ENCODE measurements at places on chromosomes 1 and 21.

- peak; percentile 37 for DNase-seq
These were observed 3.2 kb upstream of the PROX1 start for GRCh38 chr1:213984387-213985208.

DNA sequence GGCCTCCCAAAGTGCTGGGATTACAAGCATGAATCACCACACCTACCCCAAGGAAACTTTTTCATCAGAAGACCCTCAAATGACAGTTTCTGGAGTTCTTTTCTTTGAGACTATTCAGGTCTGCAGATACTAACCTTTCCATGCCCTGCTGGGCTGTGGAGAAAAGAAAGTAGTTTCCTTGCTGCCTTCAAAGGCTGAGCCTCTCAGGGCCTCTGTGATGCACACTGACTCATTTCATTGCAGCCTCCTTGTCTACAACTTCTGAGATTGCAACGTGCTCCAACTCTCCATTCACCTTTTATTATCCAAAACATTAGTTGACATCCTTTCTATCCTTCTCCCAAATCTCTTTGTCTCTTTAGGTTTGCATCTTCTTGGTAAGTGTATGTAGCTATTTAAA, 8.8 kb upstream of the SAMSN1 start:
- DNase-seq: no peak

- DNase-seq: no peak
These were observed 126.0 kb upstream of the B3GALT2 start for GRCh38 chr1:193312432-193312831.

DNA sequence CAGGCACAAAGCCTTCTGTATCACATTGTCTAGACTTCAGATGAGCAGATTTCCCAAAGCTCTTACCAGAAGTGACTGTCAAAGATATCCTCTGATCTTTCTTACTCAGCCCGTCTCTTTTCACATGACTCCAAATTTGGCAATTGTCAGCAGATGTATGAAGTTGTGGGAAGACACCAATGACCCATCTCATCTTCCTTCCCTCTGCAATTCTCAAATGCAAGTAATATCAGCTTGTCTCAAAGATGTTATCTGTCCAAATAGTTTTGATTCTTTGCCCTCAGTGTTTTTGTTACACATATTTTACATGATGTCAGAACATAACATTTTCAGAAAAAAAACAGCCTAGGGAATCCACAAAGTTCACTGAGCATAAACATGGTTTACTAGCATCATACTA, 45.1 kb upstream of the RGS2 start:
- DNase-seq: no peak

DNA sequence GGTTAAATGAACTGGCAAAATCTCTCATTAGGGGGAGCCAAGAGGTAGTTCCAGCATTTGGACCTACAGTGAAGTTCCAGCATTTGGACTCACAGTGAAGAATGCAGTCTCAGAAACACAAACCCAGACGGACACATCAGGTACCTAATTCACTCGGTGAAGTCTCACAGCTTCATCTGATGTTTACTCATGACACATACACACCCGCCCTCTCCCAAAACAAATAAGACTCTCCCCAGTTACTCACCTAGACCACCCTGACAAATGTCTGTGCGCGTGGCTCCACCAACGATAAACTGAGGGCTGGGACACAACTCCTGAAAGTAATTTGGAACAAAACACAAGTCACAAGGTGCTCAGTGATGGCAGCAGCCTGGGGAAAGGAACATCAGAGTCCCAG, 11.4 kb downstream of the CAPN8 start:
- no peak for DNase-seq

DNA sequence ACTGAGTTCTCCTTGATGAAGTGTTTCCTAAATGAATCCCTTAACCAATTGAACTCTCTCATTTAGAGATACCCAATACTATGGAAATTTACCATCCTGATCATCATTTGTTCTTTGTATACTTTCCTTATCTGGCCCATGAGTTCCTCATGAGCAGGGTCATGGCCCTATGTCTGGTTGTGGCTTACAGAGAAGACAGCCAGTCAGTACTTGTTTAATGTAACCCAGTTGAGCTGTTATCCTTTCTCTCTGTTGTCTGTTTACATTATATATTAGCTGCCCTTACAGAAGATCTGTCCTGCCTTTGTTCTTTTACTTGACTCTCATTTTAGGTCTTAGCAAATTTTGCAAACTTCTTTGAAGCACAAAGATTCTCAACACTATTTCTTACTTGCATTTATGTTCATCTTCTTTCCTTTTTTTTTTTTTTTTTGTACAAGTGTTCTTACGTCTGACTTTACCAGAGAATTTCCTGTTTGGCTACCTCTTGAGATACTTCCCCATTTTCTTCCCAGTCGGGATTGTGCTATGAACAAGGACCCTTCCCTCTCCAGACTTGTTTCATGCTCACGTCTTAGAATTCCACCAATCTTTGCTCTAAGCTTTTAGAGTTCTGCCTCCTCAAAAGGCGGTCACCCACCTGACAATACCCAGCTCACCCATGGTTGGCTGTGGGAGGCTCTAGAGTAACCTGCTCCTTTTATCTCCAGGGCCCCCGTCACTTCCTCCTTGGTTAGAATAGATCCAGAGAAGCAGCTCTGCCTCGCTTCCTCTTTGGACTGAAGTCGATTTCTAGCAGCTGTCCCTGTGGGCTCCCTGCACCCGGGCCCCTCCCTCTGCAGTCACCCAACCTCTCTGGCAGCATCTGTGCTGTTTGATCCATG, 53.6 kb upstream of the RUNX1 start:
- DNase-seq: peak; percentile 9

GRCh38 chr1:28395181-28395580, 25.6 kb downstream of the PHACTR4 start:
- no peak for DNase-seq

DNA sequence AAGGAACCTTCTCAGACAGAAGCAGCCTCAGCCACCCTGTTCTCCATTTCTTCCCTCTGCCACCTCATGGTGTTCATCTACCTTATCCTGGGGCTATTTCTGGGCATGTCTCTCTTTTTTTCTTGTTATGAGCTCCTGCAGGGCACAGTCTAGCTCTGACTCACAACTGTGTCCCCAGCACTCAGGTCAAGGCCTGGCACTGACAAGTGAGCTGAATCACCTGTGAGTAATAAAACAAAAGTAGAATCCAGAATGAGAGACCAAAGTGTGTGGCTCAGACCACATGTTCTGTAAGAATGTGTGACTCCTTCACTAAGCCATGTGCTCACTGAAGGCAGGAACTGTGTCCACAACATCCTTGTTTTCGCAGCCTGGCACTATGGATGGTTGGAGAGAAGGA, 23.2 kb downstream of the C1orf94 start:
- DNase-seq: no peak

- DNase-seq: no peak
These were observed 81.3 kb upstream of the PPIH start for GRCh38 chr1:42576935-42577334.

DNA sequence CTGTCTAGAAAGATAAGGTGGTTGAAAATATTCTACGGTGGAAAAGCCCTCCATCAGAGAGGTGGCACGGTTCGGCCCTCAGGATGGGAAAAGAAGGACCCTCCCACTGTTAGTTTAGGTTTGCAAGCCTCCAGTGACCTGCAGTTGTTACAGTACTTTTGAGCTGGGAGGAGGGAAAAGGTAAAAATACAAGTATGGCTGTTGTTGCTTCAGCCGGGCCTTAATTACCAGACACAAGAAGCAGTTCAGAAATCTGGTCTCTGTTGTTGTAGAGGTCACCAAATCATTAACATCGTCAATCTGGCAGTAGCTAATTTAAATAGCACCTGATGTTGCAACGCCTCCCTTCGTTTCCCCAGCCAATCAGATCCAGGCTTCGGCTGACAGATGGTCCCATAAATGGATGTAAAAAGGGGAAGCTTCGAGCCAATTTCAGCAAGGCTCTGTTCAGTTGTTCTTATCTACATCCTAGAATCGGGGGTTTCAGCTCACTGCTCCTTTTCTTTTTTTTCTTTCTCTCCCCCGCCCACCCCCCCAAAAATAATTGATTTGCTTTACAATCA, at the start of gene ELAVL4:
Gene ELAVL4 (plus strand): TSS at position 424 of the 563 bp plus-strand sequence. CDS start 270 bp downstream, outside the sequence.
- no peak for DNase-seq

DNA sequence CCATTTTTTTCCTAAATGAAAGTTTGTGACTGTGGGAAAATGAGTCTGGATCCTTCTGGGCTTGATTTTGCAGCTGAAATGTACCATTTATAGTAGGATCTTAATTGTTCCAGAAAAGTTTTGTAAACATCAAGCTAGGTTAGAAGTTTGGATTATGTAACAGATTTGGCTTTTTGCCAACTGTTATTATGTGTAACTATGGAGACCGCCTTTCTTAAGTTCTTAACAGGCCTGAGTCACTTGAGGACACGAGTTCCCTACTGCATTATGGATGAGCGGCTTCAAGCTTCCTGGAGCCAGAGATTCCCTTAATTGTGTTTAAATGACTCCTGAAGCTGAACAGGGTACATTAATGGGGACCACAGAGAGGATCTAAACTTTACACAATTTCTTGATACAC, 22.2 kb downstream of the SLC25A33 start:
- no peak for DNase-seq

GRCh38 chr1:62962901-62963776, 179.2 kb downstream of the ATG4C start:
- peak; percentile 14 for DNase-seq

DNA sequence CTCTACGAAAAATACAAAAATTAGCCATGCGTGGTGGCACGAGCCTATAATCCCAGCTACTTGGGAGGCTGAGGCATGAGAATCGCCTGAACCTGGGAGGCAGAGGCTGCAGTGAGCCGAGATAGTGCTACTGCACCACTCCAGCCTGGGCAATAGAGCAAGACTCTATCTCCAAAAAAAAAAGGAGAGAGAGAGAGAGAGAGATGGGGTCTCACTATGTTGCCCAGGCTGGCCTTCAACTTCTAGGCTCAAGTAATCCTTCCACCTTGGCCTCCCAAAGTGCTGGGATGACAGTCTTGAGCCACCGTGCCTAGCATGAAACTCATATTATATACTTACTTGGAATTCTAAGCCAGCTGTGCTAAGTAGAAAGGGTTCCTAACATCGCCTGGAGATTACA, 29.7 kb downstream of the PSMB2 start:
- DNase-seq: no peak

GRCh38 chr1:94038511-94038910, 82.4 kb downstream of the ABCA4 start:
- DNase-seq: no peak

DNA sequence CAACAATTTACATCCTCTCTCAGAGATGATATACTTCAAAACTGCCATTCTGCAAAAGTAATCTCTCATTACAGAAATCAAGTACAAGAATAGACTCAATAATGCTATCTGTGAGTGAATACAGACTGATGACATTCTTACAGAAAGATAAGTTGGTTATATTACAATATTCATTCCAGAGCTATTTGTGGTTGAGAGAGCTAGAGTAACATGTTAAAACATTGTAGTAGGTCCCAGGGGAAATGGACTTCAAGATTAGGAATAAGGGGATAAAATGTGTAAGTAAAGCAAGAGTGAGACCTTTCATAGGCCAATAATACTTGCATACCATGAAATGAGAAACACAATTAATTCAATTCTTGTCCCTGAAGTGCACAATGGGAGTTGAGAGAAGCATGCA, 1.5 kb downstream of the F13B start:
- no peak for DNase-seq

- DNase-seq: no peak
These were observed 46.5 kb upstream of the BEND5 start for GRCh38 chr1:48823168-48823567.

GRCh38 chr1:156012051-156012817, 8.5 kb downstream of the SSR2 start:
- DNase-seq: no peak

GRCh38 chr1:157410457-157410856, 141.9 kb downstream of the FCRL5 start:
- DNase-seq: no peak

GRCh38 chr1:157142201-157142600, 4.0 kb upstream of the ETV3 start:
- no peak for DNase-seq

DNA sequence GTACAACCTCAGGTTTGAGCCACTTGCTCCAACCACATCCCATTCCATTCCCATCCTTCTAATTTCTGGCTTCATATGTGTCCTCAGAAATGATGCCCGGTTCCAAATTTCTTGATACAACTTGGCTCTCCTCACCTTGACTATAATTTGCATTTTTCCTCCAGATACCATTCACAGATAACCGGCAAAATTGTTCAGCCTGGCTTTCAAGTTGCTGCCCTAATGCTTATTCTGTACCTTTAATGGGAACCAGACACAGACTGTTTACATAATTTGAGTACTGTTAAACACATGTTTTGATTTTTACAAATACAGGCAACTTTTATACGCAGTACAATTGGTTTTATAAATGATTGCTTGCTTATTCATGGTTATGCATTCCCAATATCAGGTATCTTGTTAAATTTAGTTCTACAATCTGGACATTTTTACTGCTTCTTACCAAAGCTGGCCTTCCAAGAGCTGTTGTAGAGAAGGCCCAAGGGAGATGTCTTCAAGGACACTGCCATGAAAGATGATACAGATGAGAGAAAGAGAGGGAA, 649.5 kb upstream of the CAMK1G start:
- DNase-seq: no peak

GRCh38 chr1:170634293-170634692, 29.6 kb upstream of the PRRX1 start:
- DNase-seq: no peak

- DNase-seq: no peak
These were observed 41.0 kb downstream of the NFIA start for GRCh38 chr1:61123326-61123725.

- DNase-seq: no peak
These were observed 2.6 kb upstream of the RNF2 start for GRCh38 chr1:185042737-185043136.

GRCh38 chr1:80047791-80048190, 1041.3 kb upstream of the ADGRL4 start:
- no peak for DNase-seq

GRCh38 chr1:170790651-170791071, 126.7 kb downstream of the PRRX1 start:
- DNase-seq: no peak

GRCh38 chr1:230091473-230092231, 24.6 kb downstream of the GALNT2 start:
- no peak for DNase-seq

- DNase-seq: no peak
These were observed 31.8 kb downstream of the IGSF21 start for GRCh38 chr1:18139198-18139981.

- no peak for DNase-seq
These were observed 89.5 kb upstream of the PGBD5 start for GRCh38 chr1:230515451-230516145.

Measured in frontal cortex (tissue), 4 donors.